ENCODE measurements at places on chromosomes 2 and 18. TPM values are rescaled to one million over a fixed set of nuclear protein-coding genes. Genes with fewer than 3 reads are reported as not detected.

Gene OR6B2
- polyA plus RNA-seq = not detected

GRCh38 chr2:120886534-120887319 is 151.1 kb downstream of the GLI2 start:
- no peak for DNase-seq

GRCh38 chr2:241040081-241040803 is 41.8 kb downstream of the SNED1 start:
- no peak for DNase-seq

Gene TEKT4
- 0.17 TPM for polyA plus RNA-seq

- no peak for DNase-seq
Observed at GRCh38 chr2:1910021-1910420, 165.7 kb upstream of the PXDN start.

DNA sequence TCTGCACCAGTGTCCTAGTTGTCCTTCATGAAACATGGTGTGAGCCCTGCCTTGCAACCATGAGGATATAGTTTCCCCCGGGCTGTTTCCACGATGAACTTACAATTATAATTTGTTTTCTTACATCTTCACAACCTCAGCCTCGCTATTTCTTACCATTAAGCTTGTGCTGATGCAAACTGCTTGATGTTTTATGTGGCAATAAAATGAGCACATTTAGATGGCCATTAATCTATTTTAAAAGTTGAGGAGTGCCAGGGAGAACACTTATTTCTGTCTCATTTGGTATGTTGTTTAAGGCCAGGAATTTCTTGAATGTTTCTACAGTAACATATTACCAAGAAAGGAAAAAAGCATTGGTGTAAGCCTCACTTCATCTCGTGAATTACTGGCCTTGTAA is 214.5 kb upstream of the SLC8A1 start:
- peak; percentile 85 for DNase-seq

DNA sequence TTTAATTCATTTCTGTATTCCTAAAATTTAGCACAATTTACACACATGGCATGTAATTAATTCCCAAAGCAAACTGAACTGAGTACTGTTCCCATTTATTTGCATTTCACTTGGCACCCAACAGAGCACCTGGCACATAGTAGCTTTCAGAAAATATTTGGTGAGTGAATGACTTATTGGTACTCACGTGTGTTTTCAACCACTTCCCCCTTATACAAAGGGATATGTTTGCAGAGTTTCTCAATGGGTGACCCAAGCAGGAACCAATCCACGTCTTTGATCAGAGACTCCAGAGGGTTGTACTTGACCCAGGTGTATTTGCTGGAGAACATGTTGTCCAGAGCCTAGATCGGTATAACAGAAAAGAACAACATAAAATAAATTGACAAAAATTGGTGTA is 6.6 kb downstream of the GKN2 start:
- no peak for DNase-seq

DNA sequence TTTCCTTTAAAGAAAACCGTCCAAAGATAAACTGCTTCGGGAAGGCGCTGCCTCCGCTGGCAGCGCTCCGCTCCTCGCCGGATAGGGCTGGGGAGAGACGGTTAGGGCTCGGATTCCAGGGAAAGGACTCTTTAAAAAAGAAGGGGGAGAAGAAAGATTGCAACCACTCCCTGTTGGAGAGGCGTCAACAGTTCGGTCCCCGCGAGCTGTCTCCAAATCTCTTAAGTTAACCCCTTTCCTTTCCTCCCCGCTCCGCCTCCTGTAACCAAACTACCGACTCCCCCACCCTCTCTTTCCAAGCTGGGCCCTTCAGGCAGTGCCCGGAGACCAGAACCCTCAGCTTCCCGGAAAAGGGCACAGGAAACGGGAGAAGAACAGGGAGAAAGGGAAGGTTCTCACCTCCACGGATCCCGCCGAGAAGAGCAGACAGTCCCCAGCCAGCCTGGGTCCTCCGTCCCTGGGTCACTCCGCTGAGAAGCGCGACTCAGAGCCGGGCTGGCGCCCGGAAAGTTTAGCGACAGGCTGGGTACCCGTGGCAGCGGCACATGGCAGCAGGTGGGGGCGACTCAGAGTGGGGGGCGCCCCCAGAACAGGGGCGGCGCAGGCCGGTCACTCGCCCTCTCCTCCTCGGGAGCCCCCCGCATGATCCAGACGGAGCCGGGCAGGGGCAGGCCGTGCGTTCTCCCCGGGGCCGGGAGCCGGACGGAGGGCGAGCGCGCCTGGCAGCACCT is 675 bp downstream of the FZD5 start:
- peak; percentile 24 for DNase-seq

- no peak for DNase-seq
Observed at GRCh38 chr2:35184471-35184870, 1171.1 kb upstream of the CRIM1 start.

DNA sequence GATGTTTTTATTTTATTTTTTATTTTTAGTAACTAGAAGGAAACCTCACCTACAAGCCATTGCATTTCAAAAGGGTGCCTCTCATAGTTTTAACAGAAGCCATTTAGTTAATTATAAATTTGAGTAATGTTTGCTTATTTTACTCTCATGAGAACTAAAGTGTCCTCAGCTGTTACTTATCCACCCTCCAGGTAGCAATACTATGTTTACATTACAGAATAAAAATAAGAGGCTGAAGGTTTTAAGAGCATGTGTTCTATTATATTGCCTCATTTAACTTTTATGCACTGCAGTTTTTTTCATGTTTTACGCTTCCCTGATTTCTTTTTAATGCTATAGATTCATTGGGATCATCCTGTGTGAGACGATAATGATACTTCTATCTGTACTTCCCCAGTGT is 235.5 kb downstream of the THSD7B start:
- no peak for DNase-seq

GRCh38 chr2:53473236-53473635 is 294.4 kb upstream of the CHAC2 start:
- DNase-seq = no peak

GRCh38 chr2:190682168-190682567 is 33.3 kb downstream of the NAB1 start:
- no peak for DNase-seq

GRCh38 chr2:201152999-201153815 is 29.7 kb upstream of the CASP10 start:
- no peak for DNase-seq

GRCh38 chr18:31990823-31991222 is 27.8 kb upstream of the RNF125 start:
- no peak for DNase-seq

Gene C2orf66
- 0.84 TPM for polyA plus RNA-seq

DNA sequence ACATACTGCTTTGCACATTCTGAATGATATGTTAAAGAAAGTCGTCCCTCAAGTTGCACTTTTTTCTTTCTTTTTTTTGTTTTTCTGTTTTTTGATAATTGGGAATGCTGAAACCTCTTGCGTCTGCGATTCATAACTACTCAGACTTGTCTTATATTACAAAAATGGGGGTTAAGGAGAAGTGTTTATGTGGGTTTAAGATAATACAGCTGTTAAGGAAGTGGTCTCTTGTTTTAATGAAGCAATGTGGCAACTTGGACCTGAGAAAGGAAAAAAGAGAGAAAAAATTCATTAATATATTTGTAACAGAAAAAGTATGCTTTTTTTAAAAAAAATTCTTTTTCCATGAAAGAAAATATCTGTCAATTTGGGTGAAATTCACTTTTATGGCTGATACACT is 268.5 kb upstream of the CCDC68 start:
- DNase-seq = no peak

- DNase-seq = no peak
Observed at GRCh38 chr2:223602972-223603371, 811 bp upstream of the SCG2 start.

Gene GKN1
- polyA plus RNA-seq = not detected

Gene NLRC4
- polyA plus RNA-seq = 0.98 TPM

DNA sequence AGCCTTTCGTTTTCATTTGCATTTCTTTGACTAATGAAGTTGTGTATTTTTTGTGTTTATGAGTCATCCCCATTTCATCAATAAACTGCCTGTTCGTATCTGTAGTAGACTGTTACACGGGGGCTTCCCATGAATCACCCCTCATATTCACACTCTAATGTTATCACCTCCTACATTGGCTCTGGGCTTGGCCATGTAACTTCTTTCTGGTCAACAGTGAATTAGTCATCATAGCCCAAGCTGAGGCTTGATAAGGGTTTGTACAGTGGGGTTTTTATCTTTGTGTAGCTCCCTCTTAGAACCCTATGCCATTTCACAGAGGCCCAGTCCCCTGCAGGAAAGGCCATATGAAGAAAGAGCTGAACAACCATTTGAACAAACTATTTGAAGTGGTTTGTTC is 151.0 kb downstream of the CCBE1 start:
- DNase-seq = no peak

All from renal pelvis (tissue), 12 donors.